ENCODE measurements at places on chromosomes 13 and 19. TPM values are rescaled to one million over a fixed set of nuclear protein-coding genes. Genes with fewer than 3 reads are reported as not detected.
A peak's percentile ranks its signal among the peaks of the same experiment; 100 is the strongest.

GRCh38 chr19:49363268-49364082, at the start of gene DKKL1:
Gene DKKL1 (plus strand): TSS chr19:49363877. CDS start chr19:49363999, 122 bp downstream.
- peak; percentile 99 for DNase-seq

DNA sequence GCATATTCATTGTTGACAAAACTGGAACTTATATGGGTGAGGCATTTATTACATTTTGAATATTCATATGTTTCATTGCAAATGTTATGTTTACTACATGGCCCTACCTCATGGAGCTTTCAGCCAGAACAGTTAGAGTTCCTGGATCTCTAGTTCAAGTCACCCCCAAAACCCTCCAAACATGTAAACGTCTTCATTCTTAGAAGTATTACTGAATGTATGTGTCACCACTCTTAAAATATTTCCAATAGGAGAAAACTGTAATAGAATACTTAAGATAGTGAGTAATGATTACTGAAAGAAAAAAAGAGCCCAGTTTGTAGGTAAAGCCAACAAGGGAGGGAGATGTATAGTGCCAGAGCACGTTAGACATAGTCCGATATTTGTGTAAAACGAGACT, 23.5 kb downstream of the URI1 start:
- DNase-seq: no peak

DNA sequence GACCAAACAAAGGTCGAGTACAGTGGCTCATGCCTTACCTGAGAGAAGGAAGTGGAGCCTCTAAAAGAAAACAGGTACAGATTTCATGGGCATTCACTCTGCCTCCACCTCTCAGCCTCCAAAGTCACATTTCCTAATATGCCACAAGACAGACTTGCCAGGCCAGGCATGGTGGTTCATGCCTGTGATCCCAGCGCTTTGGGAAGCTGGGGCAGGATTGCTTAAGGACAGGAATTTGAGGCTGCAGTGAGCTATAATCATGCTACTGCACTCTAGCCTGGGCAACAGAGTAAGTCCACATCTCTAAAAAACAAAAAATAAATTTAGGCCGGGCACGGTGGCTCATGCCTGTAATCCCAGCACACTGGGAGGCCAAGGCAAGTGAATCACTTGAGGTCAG, 10.9 kb upstream of the DNMT1 start:
- no peak for DNase-seq

GRCh38 chr13:106477303-106477702, 58.2 kb downstream of the EFNB2 start:
- no peak for DNase-seq

DNA sequence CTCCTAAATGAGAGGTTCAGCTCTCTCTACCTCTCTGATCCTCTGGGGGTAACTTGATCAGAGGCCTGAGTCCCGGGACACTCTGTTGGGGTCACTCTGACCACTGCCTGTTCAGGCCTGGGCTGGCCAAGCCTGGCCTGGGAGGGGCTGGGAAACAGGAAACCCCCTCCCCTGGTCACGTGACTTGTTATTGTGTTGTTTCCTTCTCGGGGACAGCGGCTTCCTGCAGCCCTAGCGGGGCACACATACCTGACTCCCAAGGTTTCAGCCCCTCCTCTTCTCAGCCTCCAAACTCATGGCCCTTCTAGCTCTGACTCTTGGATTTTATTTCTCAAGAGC, at the start of gene USHBP1:
TSS of gene USHBP1 (minus strand) at position 105 of the 339 bp plus-strand sequence. CDS start 446 bp downstream, outside the sequence.
- DNase-seq: no peak

- no peak for DNase-seq
Observed at GRCh38 chr19:12938779-12939601, 581 bp downstream of the CALR start.

DNA sequence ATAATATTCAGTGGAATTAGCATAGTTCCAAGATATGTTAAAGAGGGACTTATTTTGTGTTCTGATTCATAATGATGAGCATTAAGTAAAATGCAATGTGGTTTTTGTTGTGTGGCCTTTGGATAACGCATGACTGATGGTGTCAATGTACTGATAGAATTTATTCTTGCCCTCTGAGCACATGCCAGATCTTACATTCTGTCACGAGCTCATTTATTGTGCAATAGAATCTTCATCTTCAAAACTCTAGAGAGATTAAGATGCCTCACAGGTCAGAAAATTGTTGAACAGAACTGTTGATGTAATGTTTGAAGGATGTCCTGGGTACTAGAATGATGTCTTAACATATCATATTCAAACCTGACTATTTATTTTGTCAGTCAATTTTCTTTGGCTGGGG, 148.0 kb upstream of the HTR2A start:
- DNase-seq: no peak

GRCh38 chr13:85462792-85463425, 336.3 kb downstream of the SLITRK6 start:
- no peak for DNase-seq

DNA sequence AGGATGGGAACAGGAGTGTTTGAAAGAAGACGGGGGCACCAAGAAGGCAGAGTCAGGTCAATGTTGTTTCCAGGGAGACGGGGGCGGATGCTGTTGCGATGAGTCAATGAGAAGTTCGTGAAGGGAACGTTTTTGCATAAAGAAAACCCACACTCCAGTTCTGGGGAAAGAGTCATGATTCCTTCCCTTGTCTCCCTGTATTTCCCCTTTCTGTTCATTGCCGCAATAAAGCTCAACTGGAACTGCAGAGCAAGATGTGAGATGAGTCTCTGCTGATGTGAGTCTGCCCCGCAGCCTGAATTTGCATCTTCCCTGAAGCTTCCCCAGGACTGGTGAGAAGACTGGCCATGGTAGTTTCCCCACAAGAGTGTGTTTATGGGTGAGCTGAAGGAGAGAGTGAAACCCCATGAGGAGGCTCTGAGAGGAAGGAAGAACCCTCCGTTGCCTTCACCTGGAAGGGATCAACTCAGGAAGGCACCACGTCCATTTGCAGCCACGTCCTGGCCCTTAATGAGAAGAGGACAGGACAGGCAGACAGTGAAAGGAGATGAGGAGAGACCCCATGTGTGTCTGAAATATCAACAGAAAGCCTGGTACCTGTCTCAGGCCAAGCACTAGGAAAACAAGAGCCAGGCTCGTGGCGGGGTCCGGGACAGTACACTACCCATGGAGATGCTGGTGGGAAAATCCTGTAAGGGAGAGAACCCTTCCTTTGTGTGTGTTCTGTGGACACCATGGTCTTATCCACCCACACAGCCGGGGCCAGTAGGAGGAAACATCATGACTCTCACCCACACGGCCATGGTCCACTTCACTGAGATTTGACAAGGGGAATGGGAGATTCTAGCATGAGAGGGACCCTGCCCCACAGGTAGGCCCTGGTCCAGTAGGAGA, 13.7 kb downstream of the LILRA1 start:
- DNase-seq: no peak

- no peak for DNase-seq
Observed at GRCh38 chr19:900302-901111, 7.2 kb downstream of the RNU6-9 start.

GRCh38 chr13:112641456-112642089, 48.3 kb upstream of the ATP11A start:
- no peak for DNase-seq

GRCh38 chr13:106484084-106484483, 51.4 kb downstream of the EFNB2 start:
- DNase-seq: no peak

DNA sequence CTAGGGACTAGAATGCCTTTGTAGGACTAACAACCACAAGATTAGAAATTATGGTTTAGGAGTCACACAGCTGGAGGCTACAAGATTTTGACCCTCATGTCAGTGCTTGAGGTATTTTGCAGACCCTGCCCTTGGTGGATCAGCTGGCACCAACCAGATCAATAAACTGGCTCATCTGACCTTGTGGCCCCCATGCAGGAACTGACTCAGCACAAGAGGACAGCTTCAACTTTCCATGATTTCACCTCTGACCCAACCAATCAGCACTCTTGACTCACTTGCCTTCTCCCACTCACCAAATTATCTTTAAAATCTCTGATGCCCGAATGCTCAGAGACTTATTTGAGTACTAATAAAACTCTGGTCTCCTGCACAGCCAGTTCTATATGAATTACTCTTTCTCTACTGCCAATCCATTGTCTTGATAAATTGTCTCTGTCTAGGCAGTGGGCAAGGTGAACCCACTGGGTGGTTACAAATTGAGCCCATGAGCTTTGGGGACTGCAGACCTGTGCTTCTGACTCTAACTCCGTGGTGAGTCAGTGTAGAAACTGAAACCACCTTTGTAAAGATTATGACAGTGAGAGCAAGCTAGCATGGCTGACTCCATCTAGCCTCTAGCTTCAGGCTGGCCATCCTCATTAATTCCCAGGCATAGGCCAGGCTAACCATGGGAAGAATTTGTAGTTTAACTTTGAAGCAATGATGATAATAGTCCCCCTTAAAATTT, 33.9 kb upstream of the CEACAM8 start:
- DNase-seq: no peak

DNA sequence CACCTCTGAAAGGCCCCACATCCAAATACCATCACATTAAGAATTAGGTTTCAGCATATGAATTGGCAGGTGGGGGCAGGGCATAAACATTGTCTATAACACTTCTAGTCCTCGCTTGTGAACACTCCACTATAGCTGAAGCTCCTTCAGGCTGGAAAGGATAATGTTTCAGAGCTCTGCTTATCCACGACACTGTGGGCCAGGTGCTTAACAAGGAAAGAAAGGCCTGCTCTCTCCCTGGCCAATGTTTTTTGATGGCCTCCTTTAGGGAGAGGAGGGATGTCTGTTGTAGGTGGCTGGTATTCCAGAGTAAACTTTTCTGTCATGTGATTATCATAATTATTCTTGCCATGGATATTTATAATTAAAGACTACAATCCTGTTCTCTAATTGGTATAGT, 86.4 kb downstream of the CCNA1 start:
- DNase-seq: no peak

- DNase-seq: no peak
Observed at GRCh38 chr19:38970664-38971532, 4.6 kb downstream of the FBXO17 start.

DNA sequence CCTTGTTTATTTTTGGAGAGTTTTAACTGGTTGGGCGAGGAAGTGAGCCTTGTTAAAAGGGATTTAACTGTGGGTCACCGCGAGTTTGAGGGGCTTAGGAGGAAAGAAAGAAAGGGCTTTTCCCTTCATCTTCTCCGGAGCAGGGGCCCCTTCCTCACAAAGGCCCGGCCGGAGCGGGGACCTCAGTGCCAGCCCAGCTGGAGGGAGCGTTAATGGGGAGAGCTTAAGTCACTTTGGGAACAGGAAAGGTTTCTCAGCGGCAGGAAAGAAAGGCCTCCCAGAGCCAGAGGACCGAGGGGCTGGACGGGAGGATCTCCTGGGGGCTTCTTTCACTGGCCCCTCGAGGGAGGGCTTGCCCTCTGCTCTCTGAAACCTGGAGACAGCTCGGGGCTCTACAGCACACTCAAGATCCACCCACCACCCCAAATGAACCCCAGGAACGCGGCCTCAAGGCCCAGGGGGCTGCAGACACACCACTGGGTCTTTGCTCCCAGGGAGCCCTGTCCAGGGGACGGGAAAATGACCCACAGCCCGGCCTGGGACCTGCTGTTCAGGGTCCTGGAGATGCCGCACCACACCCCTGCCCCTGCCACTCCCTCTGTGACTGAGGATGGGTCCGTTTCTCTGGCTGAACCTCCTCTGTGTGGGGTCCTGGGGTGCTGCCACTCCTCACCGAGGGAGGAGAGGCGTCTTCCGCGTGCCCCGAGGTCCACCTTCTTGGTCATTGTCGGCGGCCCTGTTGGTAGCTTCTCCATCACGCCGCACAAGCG, 128.3 kb downstream of the URI1 start:
- DNase-seq: no peak

- no peak for DNase-seq
Observed at GRCh38 chr13:97027162-97027554, 32.9 kb upstream of the OXGR1 start.

DNA sequence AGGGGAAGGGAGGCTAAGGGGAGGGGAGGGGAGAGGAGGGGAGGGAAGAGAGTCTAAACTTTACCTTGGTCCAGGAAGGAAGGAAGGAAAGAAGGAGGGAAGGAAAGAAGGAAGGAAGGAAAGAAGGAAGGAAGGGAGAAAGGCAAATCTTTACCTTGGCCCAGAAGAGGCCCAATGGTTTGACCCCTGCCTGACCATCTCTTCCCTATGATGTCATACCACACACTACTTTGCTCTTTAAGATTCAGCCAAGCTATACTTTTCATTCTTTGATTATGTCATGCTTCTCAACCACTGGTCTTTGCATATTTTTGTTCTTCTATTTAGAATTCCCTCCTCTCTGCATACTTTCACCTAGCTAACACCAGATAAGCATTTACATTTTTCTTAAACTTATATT, 1077.5 kb downstream of the PCDH9 start:
- DNase-seq: no peak

- DNase-seq: no peak
Observed at GRCh38 chr13:41516166-41516565, 58.8 kb downstream of the RGCC start.

Gene OR10H1
- total RNA-seq: not detected

Gene ANKLE1
- 6.4 TPM for total RNA-seq

Gene CD22
- 5.1 TPM for total RNA-seq

Gene MCEMP1
- not detected for total RNA-seq

Gene NPAS1
- 2.2 TPM for total RNA-seq

Gene SULT2A1
- not detected for total RNA-seq

Gene CTXN1
- total RNA-seq: 114 TPM

Gene C1QTNF9B
- not detected for total RNA-seq

Gene APOE
- total RNA-seq: 233 TPM

Gene FAM98C
- total RNA-seq: 14.7 TPM

Gene LGALS14
- total RNA-seq: not detected

Gene ZNF628
- 16.8 TPM for total RNA-seq

Gene EMC10
- 181 TPM for total RNA-seq

Gene PNMA8A
- 27.5 TPM for total RNA-seq

Gene PLK5
- total RNA-seq: 0.38 TPM

Gene DCT
- total RNA-seq: not detected

Gene A1BG
- total RNA-seq: 4.6 TPM

Measured in progenitor cell of endocrine pancreas (in vitro differentiated cells).